ENCODE measurements at places on chromosomes 11 and 22.

- DNase-seq = no peak
Observed at GRCh38 chr11:101726988-101727387, 143.2 kb upstream of the TRPC6 start.

DNA sequence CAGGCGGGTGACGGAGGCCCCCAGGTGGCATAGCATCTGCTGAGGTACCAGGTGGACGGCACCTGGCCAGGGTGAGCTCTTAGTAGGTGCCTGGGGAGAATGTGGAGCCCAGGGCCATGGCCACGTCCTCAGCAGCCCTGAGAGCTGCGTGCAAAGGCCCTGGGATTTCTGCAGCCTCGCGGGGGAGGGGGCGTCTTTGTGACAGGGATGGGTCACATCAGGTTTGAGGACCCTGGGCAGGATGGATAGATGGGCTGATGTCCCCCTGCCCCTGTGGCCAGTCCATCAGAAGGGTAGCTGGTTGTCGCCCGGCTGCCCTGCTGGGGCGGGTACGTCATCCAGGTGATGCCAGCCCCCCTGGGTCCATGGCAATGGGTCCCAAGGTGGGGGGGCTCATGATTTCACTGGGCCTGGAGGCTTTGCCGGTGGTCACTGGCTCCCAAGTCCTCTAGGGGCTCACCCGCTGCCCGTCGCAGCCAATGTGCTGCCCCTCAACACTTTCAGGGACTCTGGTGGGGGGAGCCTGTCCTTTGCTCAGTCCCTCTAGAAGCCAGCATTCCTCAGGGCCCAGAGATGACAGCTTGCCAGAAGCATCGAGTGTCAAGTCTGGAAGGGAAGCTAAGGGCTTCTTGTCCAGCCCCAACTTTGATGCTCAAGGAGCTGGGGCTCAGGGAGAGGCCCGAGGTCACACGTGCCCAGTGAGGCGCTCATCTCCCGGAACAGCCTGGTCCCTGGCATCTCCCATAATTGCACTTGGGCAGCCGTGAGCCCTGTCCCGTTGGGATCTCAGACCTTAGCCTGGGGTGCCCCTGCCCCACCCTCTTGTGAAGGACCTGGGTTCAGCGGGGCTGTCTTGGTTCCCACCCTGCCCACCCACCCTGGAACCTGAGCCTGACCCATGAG lies 777 bp downstream of the TBX10 start:
- DNase-seq = no peak

GRCh38 chr22:37162221-37163095 lies 12.7 kb upstream of the IL2RB start:
- DNase-seq = no peak

GRCh38 chr22:48531761-48532435 lies 1295.8 kb downstream of the BRD1 start:
- DNase-seq = no peak

DNA sequence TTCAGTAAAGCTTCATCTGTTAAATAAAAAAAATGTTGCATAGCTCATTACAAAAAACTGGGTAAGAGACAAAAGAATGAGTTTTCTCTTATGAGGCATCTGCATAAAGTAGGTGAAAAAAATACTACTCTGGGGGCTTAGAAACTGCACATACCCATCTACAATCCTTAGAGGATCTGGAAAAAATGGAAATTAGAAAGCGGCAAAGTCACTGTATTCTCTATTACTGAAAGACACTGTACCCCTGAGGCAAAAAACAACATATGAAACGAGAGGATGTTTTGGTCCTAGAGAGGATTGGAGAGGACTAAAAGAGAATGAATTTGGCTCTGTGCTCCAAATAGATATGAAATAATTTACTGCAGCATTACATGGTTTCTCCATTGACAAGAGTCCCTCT lies 206.7 kb upstream of the PITPNB start:
- no peak for DNase-seq

DNA sequence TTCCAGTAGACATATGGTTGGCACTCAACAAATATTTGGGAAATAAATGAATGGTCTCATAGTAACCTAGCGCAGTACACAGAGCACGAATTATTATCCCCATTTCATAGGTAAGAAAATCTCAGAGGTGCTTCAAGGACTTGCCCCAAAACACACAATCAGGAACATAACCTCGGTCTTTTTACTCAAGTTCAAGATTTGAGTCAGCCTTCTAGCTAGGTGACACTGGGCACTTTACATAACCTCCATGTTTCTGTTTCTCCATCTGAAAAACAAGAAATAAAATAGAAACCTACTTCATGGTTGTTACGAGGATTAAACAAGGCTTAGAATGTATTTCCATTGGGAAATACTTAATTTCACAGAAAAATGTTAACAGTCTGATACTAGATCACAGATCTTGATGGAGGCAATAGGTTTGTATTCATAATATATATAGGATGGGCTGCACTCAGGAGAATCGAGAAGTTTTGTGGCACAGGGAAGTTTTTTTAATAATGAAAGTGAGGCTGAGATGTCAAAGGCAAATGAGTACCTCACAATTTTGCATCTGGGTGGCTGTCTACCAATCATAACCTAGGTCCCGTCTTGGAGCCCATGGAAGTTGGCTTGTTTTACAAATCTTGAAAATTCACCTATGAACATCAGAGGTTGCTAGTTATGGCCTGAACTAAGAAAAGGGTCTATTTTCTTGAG lies 147.4 kb upstream of the ZC3H12C start:
- no peak for DNase-seq

- no peak for DNase-seq
Observed at GRCh38 chr11:131290185-131290584, 80.2 kb upstream of the NTM start.

- no peak for DNase-seq
Observed at GRCh38 chr11:70270877-70271648, 573 bp downstream of the PPFIA1 start.

GRCh38 chr11:117572129-117572528 lies 224.9 kb downstream of the DSCAML1 start:
- DNase-seq = no peak

GRCh38 chr11:79383874-79384273 lies 57.0 kb downstream of the TENM4 start:
- DNase-seq = no peak

DNA sequence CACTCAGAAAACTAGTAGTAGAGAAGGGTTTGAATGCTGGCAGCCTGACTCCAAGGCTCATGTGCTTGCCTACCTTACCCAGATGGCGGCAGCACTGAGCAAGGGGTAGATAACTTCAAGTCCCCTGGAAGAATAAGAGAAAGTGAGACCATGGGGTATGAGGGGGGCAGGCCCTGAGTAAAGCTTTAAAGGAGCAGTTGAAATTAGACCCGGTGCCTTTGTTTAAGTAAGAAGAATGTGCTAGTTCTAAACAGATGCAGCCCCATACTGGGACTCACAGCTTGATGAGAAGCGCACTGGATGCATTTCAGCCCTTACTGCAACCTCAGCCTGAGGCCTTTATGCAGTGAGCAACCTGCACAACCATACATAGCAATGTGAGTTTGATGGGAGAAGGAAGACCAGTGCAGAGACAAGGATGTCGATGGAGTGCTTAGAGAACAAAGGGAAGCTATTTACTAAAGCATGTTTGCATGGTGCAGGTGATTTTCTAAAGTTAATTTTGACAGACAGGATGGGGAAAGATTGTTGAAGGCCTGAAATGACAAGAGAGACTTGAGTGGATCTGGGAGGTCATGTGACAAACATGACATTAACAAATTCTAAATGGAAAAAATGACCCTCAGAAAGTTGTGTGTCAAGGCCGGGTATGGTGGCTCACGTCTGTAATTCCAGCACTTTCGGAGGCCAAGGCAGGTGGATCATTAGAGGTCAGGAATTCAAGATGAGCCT lies 27.1 kb upstream of the TMA7B start:
- peak; percentile 5 for DNase-seq

DNA sequence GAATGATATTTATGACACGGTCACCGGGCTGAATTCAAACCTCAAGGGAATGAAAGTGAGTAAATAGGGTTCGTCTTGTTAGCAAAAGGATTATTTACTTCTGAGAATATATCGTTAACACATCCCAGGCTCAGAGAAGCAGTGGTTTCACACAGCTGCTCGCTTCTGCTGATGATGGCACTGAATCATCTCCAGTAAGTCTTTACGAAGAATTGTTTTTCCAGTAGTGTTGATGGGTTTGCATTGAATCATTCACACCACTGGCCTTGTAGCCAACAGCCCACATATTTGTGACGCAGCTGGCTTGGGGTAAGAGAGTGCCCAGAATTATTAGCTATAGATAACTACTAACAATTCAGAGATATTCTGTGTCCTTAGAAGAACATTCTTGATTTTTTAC lies 236.3 kb downstream of the CADM1 start:
- DNase-seq = no peak

- no peak for DNase-seq
Observed at GRCh38 chr11:32033067-32033466, 57.8 kb upstream of the RCN1 start.

GRCh38 chr22:25062386-25063085 lies 110.0 kb downstream of the KIAA1671 start:
- DNase-seq = no peak

GRCh38 chr22:49006207-49007012 lies 821.3 kb downstream of the BRD1 start:
- DNase-seq = no peak

DNA sequence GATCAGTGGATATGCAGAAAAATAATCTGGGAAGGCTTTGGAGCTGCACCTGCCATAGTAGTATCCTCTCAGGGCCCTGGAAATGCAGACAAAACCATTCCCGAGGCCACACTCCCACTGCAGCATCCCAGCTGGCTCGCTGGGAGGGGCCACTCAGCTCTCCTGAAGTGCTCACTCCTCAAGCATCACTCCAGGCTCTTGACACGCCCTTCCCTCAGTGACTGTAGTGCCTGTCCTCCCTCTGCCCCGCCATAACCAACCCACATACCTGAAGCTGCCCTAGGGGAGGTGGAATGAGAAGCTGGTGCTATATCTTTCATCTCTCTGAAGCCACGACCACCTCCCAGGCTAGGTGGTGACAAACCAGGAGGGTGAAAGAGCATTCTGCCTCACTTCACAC lies 4.8 kb downstream of the DSCAML1 start:
- DNase-seq = no peak

- DNase-seq = no peak
Observed at GRCh38 chr22:17774926-17775685, 837 bp upstream of the BID start.

- DNase-seq = no peak
Observed at GRCh38 chr11:111095327-111095726, 150.2 kb upstream of the POU2AF2 start.

DNA sequence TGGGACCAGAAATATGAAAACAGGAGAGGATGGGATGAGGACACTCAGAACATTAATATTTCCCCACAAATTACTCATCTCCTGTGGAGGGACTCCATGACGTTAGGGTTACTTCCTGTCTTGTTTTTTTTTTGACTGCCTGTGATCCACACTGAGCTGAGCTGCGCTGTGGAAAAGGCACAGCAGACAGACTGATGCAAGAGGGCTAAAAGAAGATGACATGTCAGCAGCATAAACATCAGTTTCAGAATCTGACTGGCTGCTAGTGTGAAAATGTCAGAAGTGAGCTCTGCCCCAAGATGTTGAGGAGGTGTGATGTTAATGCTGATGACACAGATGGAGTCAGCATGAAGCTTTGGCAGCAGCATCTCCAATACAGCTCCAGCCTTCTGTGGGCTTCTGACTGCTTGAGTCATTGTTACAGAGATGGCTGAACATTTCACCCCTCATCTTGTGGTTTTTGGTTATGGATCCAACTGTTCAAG lies 286.8 kb downstream of the BLID start:
- peak; percentile 81 for DNase-seq

- DNase-seq = no peak
Observed at GRCh38 chr22:49599039-49599438, 228.6 kb downstream of the BRD1 start.

GRCh38 chr11:69291459-69292110 lies 2.4 kb upstream of the MYEOV start:
- DNase-seq = no peak

- no peak for DNase-seq
Observed at GRCh38 chr11:2260491-2261364, 9.7 kb downstream of the ASCL2 start.

- no peak for DNase-seq
Observed at GRCh38 chr11:69307421-69307820, 13.5 kb downstream of the MYEOV start.

DNA sequence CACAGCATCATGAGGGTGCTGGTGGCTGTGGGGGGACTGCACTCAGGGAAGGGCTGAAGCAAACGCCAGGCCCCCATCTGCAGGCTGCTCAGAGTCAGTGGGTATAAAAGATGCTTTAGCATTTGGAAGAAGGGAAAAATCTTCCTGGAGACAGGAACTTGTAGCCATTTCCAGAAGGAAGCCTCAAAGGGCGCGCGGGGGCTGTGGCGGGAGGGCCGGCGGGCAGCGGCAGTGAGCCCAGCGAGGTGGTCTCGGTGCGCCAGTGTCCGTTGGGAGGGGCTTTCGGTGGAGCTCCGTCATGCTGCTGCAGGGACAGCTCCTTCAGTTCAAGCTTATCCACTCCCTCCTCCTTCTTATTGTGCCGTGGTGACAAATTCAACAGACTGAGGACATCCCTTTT lies 63.0 kb upstream of the PITPNB start:
- DNase-seq = no peak

- DNase-seq = no peak
Observed at GRCh38 chr11:46672381-46672839, 28.0 kb downstream of the ARHGAP1 start.

DNA sequence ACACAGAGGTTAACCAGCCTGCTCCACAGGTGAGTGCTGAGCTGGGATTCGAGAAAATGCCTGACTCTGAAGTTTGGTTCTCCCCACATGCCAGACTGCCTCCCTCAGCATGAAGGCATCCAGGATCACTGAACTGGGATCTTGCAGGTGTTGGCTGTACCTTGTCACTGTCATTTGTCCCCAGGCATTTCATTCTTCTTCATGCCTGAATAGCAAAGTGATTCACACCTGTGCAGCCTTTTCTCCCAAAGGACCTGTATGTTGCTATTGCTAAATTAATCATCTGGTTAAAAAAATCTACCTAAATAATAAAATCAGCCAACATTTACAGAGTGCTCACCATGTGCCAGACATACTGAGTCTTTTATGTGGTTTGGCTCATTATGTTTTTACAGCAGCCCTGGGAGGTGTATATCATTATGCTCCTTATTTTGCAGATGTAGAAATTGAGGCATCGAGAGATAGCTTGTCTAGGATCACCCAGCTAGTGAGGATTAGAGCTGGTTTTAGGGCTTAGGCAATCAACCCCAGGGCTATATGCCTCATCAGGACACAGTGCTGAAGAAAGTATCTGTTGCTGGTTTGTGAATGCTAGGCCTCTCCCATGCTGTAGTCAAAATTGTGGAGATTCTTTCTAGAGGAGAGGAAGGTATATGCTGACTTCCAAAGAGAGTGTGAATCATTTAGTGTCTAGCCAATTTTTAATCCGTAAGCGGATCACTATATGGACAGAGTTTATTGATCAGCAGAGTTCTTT lies 204.4 kb downstream of the HIPK3 start:
- no peak for DNase-seq

All from HS-27A (cell line).